ENCODE measurements at places on chromosomes 3 and 15. TPM values are rescaled to one million over a fixed set of nuclear protein-coding genes. Genes with fewer than 3 reads are reported as not detected.

Gene MEX3B
- total RNA-seq, result 7.2 TPM

Gene TNNC1
- 8.2 TPM for total RNA-seq

Gene LNP1
- 6.4 TPM for total RNA-seq

Gene HAPLN3
- 4.1 TPM for total RNA-seq

Gene ERC2
- not detected for total RNA-seq

Gene GOLGA8O
- total RNA-seq, result 0.51 TPM

Gene NSMCE3
- 13.8 TPM for total RNA-seq

Gene GLDN
- not detected for total RNA-seq

Gene PCSK6
- total RNA-seq, result 0.52 TPM

Gene ITIH1
- total RNA-seq, result not detected

Gene COMMD2
- 38.8 TPM for total RNA-seq

Gene ZBTB47
- total RNA-seq, result 28.9 TPM

Gene CELSR3
- 4.5 TPM for total RNA-seq

Gene CLK3
- total RNA-seq, result 60.5 TPM

Gene SLC38A3
- total RNA-seq, result not detected

Gene MRPS25
- 39.3 TPM for total RNA-seq

Gene CFAP91
- total RNA-seq, result 0.19 TPM

Gene FSTL1
- total RNA-seq, result 194 TPM

Gene DUOX1
- total RNA-seq, result under 0.01 TPM

Gene TRPM1
- not detected for total RNA-seq

Gene IL5RA
- not detected for total RNA-seq

Gene CTDSPL2
- 42.4 TPM for total RNA-seq

Gene MANF
- 122 TPM for total RNA-seq

Gene ZIC1
- total RNA-seq, result 29.3 TPM

Gene GRAMD2A
- not detected for total RNA-seq

Gene CSPG5
- 0.29 TPM for total RNA-seq

Gene GJD2
- not detected for total RNA-seq

Gene GOLGA8H
- 0.77 TPM for total RNA-seq

Gene P4HTM
- total RNA-seq, result 21.0 TPM

Gene ZPLD1
- 1.1 TPM for total RNA-seq

Gene MAGI1
- total RNA-seq, result 5.5 TPM

Gene FANCD2OS
- not detected for total RNA-seq

Gene HCN4
- total RNA-seq, result not detected

Gene ZBTB20
- 26.4 TPM for total RNA-seq

Gene CCR4
- not detected for total RNA-seq

Gene SLC22A14
- not detected for total RNA-seq

Gene PLSCR4
- 3.1 TPM for total RNA-seq

Gene ANKRD28
- total RNA-seq, result 181 TPM

Gene SLC6A20
- not detected for total RNA-seq

Gene PLOD2
- total RNA-seq, result 197 TPM

All from LHCN-M2 (cell line).